Stimulated activated CD8-positive, alpha-beta memory T cell treated with anti-CD3 and anti-CD28 coated beads, Interleukin-4, amount 100 ng/mL, for 1 hour (primary cell): ENCODE measurements at places on chromosomes 6 and 20.

DNA sequence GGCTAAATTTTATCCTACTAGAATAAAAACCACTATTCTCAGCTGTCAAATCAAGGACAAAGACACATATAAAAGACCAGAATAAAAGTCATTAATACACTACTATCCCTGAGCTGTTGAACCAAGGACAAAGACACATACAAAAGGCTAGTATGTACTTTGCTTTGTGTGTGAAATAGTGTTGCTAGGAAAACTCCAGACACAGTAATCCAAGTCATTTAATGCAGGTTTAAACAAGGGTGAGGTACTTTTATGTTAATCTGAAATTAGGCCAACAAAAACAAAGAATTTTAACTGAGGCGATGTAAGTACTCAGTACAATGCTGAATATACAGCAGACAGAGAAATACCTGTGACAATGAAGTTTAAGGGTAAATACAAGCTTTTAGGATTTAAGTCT, 18.9 kb downstream of the GCLC start:
- no peak for DNase-seq

- DNase-seq: no peak
Measured at GRCh38 chr6:45469663-45470062, 91.9 kb upstream of the SUPT3H start.

GRCh38 chr20:24465730-24466129, 3.7 kb upstream of the SYNDIG1 start:
- no peak for DNase-seq

DNA sequence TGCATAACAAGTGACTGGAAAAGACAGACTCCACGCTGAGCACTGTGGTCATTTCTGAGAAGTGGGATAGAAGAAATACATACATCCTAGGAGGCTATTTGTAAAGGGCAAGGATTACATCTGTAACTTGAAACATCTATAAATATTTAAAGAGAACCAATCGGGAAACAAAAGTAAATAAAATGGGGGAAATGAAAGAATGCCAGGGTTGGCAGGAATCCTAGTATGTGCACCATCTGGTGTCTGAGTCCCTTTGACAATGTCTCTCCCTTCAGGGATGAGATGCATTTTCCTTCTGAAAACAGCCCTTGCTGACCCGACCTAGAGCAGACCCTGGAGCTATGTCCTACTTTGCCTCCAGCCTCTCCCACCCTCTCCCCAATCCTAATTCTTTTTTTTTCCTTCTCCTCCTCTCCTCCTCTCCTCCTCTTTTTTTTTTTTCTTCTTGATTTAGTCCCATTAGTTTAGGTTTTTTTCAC, 53.2 kb downstream of the VSTM2L start:
- no peak for DNase-seq

GRCh38 chr20:6704132-6704861, 63.2 kb upstream of the BMP2 start:
- no peak for DNase-seq

GRCh38 chr6:78910591-78911171, 43.3 kb downstream of the IRAK1BP1 start:
- DNase-seq: no peak

GRCh38 chr6:168937054-168937453, 316.6 kb downstream of the THBS2 start:
- DNase-seq: no peak
